Karpas-422 (cell line): ENCODE measurements at places on chromosomes 13 and 19. TPM values are rescaled to one million over a fixed set of nuclear protein-coding genes. Genes with fewer than 3 reads are reported as not detected.

DNA sequence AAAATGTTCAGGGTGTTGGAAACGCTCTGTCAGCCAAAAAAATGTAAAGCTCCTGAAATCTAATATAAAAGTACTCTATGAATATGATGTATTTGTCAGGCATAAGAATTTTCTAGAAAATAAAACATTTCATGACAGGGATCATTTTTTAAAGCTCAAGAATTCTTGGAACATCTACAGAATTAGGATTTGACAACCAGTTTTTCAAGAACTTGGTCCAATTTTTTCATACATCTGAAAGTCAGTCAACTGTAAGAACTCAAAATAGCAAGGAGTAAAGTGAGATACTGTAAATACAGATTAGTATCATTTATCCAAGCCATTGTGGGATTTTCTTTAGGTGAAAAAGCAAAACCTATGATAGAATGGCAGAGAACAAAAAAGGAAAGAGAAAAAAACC, 41.6 kb upstream of the CLDN10 start:
- H3K4me1 ChIP-seq = no peaks in the 10 kb centered on the region
- no peak overlapping the region for H3K4me3 ChIP-seq
- H3K27me3 ChIP-seq = no peaks in the 10 kb centered on the region
- H3K27ac ChIP-seq = no peak overlapping the region
- no peaks in the 10 kb centered on the region for H3K36me3 ChIP-seq
- no peak for DNase-seq

- H3K4me3 ChIP-seq = no peak overlapping the region
- peaks cover 2% of the 10 kb centered on the region; the same call in 1 of the 2 replicates for H3K27me3 ChIP-seq
- no peaks in the 10 kb centered on the region for H3K36me3 ChIP-seq
- peak; percentile 47 for DNase-seq
- H3K4me1 ChIP-seq = no peaks in the 10 kb centered on the region; the same call in 1 of the 2 replicates
Observed at GRCh38 chr13:48896312-48896711, 79.4 kb upstream of the FNDC3A start.

GRCh38 chr19:22616659-22617058, 17.5 kb upstream of the ZNF492 start:
- H3K36me3 ChIP-seq = no peaks in the 10 kb centered on the region
- H3K27ac ChIP-seq = no peak overlapping the region
- no peaks in the 10 kb centered on the region for H3K27me3 ChIP-seq
- no peaks in the 10 kb centered on the region for H3K4me1 ChIP-seq
- H3K4me3 ChIP-seq = no peak overlapping the region

- peaks cover 7% of the 10 kb centered on the region; the same call in 1 of the 2 replicates for H3K27me3 ChIP-seq
- H3K4me3 ChIP-seq = no peak overlapping the region
- no peaks in the 10 kb centered on the region for H3K36me3 ChIP-seq
- H3K27ac ChIP-seq = no peak overlapping the region
- no peaks in the 10 kb centered on the region for H3K4me1 ChIP-seq
- no peak for DNase-seq
Observed at GRCh38 chr19:57118848-57119247, 937 bp upstream of the USP29 start.

DNA sequence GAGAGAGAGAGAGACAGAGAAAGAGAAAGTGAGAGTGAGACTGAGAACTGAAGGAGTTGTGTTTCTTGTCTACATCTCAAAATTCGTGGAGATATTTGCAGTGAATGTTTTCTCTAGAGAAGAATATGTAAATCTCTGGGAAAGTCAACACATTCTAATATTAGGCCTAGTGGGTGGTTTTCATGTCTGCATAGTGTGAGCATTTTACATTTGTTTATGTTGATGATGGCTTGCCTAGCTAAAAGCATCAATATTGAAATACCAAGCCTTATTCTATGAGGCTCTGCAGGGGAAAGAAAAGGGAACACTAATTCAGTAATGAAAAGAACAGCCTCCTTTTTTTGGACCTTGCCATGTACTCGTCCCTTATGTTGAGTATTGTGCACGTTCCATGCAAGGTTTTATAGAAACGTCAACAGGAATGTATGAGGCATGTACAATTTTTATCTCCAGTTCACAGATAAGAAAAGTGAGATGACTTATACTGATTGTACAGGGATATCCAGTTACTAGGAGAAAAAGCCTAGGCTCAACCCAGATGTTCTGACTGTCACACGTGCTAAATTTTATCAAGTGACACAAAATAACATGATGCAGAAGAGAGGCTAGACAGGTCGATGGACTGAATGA, 1288.9 kb upstream of the SLC10A2 start:
- H3K4me3 ChIP-seq = no peak overlapping the region
- no peaks in the 10 kb centered on the region for H3K36me3 ChIP-seq
- no peaks in the 10 kb centered on the region for H3K4me1 ChIP-seq
- DNase-seq = no peak

DNA sequence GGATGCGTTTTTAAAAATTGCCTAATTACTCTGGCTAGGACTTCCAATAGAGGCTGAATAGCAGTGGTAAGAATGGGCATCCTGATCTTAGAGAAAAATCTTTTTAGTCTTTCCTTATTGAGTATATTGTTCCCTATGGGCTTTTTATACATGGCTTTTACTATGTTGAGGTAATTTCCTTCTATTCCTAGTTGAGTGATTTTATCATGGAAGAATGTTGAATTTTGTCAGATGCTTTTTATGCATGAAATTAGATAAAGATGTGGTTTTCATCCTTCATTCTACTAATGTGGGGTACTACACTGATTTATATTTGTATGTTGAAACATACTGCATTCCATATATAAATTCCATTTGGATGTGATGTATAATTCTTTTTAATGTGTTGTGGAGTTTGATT, 2673.8 kb downstream of the PCDH9 start:
- no peak overlapping the region for H3K4me3 ChIP-seq
- H3K4me1 ChIP-seq = no peaks in the 10 kb centered on the region
- H3K27ac ChIP-seq = no peak overlapping the region
- no peaks in the 10 kb centered on the region for H3K36me3 ChIP-seq
- no peaks in the 10 kb centered on the region for H3K27me3 ChIP-seq

The S1PR2 gene
- 65.1 and 67.6 TPM in 2 replicates for total RNA-seq

The VSTM1 gene
- total RNA-seq = not detected in 2 replicates

DNA sequence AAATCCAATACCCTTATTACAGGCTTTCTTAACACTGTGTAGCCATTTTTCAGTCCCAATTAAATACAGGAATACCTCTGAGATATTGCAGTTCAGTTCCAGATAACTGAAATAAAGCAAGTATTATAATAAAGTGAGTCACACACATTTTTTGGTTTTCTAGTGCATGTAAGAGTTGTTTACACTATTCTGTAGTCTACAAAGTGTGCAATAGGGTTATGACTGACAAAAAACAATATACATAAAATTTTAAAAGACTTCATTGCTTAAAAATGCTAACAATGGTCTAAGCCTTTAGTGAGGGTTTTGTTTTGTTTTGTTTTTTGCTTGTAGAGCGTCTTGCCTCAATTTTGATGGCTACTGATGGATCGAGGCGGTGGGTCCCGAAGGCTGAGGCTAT, 434.4 kb upstream of the NBEA start:
- H3K36me3 ChIP-seq = no peaks in the 10 kb centered on the region
- H3K27ac ChIP-seq = no peak overlapping the region
- no peaks in the 10 kb centered on the region for H3K4me1 ChIP-seq
- H3K4me3 ChIP-seq = no peak overlapping the region

DNA sequence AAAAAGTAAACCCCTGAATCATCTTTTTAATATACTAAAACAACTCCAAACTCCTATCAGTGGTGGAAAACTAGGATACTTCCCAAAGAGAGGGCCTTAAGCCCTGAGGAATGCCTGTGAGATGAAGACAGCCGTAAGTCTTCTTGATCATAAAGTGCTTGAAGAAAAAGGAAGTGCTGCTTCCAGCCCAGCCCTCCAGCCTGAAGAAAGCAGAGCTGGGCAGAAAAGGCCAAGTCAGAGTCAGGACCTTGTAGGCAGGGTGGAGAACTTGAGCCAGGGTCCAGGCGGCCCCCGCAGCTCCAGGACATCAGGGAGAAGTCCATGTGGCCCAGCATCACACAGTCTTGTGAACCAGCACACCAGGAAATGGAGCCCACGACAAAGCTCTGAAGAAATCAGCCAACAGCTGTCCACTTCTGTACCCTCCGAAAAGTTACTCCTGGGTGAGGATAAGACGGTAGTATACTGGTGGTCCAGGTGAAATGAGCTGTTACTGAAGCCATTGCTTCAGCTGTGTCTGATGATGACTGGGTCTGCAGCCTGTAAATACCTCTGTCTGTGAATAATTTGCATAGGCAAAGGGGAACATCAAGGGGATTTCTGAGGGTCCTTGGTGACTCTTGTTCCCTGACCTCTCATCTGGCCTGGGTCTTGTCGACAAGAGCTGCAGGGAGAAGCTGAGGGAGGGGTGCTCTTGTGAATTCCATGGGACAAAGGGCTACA, 18.7 kb upstream of the CRYL1 start:
- H3K27ac ChIP-seq = no peak overlapping the region
- peaks cover 39% of the 10 kb centered on the region for H3K4me1 ChIP-seq
- H3K36me3 ChIP-seq = no peaks in the 10 kb centered on the region
- DNase-seq = peak; percentile 60
- H3K4me3 ChIP-seq = no peak overlapping the region; the same call in 1 of the 2 replicates

- no peak overlapping the region for H3K4me3 ChIP-seq
- H3K36me3 ChIP-seq = no peaks in the 10 kb centered on the region
- H3K27ac ChIP-seq = no peak overlapping the region
- no peaks in the 10 kb centered on the region for H3K27me3 ChIP-seq
- H3K4me1 ChIP-seq = no peaks in the 10 kb centered on the region
Observed at GRCh38 chr19:45758921-45759320, 10.1 kb downstream of the SIX5 start.

DNA sequence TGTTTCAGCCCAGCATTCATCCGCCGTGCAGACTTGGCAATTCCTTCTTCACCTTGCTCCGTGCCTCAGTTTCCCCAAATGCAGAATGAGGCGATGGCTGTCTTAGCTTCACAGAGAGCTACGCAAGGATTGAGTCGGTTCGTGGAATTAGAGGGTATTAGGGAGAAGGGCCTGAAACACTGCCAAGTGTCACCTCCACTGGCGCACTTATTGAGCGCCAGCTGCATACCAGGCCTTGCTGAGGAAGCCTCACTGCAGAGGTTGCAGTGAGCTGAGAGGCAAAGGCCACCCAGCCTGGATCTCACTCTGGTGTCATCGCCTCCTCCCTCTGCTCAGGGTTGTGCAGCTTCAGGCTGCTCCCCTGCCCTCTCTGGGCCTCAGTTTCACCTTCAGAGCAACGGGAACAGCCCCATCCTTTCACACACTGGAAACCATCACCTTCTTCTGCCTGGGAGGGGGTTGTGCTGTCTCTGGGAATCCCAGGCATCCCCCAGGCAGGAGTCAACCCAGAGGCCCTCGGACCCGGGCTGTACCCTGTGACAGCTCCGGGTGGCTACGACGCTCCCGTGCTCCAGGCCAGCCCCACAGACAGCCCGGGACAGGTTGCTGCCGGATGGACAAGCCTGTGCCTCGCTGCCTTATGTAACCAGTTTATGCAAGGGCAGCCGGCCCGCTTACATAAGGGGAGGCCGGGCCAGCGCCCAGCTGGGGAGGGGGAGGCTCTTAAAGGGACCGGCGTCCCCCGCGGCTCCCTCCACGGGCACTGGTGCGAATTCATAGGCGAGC, 31.9 kb downstream of the NFIC start:
- H3K27me3 ChIP-seq = no peaks in the 10 kb centered on the region
- no peaks in the 10 kb centered on the region for H3K36me3 ChIP-seq
- no peak overlapping the region for H3K27ac ChIP-seq
- no peak overlapping the region for H3K4me3 ChIP-seq
- DNase-seq = no peak

The ZNF112 gene
- not detected in 2 replicates for total RNA-seq

GRCh38 chr13:74687442-74688182, 553.4 kb upstream of the KLF12 start:
- no peaks in the 10 kb centered on the region for H3K4me1 ChIP-seq
- no peak overlapping the region for H3K4me3 ChIP-seq
- no peaks in the 10 kb centered on the region for H3K36me3 ChIP-seq
- no peaks in the 10 kb centered on the region for H3K27me3 ChIP-seq

The LPAR6 gene
- not detected in 2 replicates for total RNA-seq

The SHANK1 gene
- total RNA-seq = not detected in 2 replicates

The CRTC1 gene
- total RNA-seq = 3.7 and 5.5 TPM in 2 replicates

DNA sequence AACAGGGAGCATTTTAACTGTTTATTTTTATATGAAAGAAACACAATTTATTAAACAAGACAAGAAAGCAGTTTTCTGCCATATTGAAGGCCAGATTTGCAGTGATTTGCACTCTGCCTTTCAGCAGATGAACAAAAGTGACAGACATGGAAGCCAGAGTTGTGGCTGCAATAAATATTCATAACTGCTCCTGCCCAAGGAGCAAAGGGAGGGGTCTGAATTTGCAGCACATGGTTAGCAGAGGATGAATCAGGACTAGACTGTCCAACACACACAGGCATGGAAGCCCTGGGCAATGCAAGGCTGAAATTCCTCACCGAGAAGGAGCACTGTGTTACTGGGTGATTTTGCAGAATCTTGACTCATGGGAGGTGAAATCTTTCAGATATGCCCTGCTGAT, 418.2 kb downstream of the DCT start:
- no peak for DNase-seq
- H3K4me3 ChIP-seq = no peak overlapping the region
- H3K27ac ChIP-seq = no peak overlapping the region
- no peaks in the 10 kb centered on the region for H3K36me3 ChIP-seq

DNA sequence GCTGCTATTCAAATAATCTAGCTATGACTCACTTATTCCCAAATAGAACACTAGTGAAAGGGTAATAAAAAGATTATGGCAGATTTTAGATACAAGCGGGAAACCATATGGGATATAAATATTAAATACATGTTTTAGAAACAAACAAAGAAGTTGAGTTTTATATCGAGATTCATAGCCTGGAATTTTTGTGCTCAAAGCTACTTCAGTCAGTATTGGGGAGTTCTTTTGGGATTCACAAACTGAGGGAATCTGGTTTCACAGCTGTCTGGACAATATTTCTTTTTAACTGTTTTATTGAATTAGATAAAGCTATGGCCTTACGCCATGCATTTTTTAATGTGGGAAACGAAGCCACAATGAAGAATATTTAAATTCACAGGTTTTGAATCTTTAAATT, 257.1 kb upstream of the PCDH20 start:
- H3K36me3 ChIP-seq = no peaks in the 10 kb centered on the region
- H3K4me1 ChIP-seq = no peaks in the 10 kb centered on the region
- H3K4me3 ChIP-seq = no peak overlapping the region
- no peaks in the 10 kb centered on the region for H3K27me3 ChIP-seq
- no peak overlapping the region for H3K27ac ChIP-seq
